Stimulated activated CD8-positive, alpha-beta memory T cell treated with anti-CD3 and anti-CD28 coated beads, Interleukin-15, amount 100 ng/mL, for 4 hours (primary cell): ENCODE measurements at places on chromosomes 5 and 9.

DNA sequence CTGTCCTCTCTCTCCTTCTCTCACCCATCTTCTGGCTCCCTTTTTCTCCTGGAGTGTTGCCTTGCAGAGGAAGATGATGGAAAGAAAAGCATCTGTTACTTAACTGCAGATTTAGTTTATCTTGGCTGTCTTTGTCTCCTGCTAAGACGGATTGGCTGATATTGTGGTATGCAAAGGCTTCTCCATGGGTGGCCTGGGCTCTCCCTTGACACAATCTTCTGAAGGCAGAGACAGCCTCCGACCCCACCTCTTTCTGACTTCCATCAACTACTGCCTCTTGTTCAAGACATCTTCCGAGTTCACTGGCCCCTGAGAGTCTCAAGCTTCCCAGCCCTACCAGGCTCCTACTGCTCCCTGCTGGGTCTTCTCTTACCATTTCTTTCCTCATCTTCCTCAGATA, 403.7 kb downstream of the LRRC70 start:
- no peak for DNase-seq

DNA sequence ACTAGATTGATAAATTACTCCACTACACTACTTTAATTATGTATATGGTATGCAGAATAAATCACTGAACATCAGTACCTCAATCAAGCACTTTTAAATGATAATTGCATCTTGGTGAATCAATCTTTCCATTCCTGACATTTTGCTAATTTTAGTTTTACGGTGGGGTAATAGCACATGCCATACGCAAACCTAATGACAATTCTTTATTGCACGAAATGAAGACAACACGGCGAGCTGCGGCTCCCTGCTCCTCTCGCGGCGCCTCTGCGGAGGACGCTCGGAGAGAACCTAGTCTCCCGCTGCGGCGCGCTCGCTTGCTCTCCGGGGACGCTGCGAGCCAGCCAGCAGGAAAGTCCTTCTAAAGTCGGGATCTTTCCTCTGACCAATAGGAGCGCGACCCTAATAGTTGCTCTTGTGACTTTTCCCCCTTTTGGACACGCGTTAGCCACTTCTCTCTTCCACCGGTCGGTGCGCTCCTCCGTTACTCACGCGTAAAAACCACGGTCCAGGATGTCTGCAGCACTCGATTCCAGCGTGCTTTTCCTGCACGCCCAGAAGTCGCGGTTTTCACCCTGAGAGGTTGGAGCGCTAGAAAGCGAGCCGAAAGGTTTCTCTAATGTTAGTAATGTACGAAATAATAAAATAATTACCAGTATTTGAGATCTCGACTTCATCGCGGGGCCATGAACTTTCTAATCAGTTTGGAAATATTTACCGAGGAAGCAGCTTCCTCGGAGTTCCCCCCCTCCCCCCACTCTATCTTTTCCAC, 1.0 kb upstream of the MEF2C start:
- no peak for DNase-seq

GRCh38 chr5:133453831-133454230, 158.5 kb downstream of the FSTL4 start:
- no peak for DNase-seq

GRCh38 chr5:82374637-82375036, 96.5 kb upstream of the RPS23 start:
- DNase-seq: no peak

DNA sequence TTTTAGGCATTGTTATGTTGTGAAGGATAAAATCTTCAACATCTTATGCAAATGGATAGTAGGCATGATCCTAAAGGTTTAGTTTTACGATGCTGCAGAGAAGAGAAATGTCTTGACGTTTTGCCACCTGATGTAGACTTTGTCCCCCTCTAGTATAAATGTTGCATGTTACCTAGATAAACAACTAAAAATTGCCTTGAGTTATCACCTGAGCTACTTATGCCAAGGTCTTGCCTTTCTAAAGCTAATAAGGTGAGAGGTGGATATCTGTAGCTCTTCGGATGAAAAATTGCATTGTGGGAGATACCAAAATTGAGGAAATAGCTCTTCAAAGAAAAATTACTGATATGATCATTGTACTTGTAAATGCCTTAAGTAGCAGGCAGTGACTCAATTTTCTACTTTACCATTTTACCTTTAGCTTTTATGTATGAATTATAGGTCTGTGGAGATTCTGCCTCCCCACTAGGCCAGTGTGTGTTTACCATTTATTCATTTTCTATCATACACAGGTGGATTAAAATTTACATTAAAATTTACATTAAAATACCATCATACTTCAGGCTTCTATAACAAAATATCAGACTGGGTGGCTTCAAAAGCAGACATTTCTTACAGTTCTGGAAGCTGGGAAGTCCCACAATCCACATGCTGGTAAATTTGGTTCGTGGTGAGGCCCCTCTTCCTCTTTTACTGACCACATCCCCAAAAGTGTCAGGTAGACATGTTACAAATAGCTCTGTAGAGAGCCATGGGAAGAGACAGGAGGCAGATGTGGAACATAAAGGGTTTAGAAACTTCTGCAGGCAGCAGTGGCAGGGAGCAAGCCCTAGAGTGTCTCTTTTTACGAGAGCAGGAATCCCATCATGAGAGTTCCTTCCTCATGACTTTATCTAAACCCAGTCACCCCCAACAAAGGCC, 100.7 kb upstream of the ERBIN start:
- no peak for DNase-seq

GRCh38 chr9:33852216-33852826, 35.4 kb downstream of the UBE2R2 start:
- DNase-seq: peak; percentile 22

GRCh38 chr5:52626312-52626711, 161.4 kb upstream of the ITGA1 start:
- no peak for DNase-seq

DNA sequence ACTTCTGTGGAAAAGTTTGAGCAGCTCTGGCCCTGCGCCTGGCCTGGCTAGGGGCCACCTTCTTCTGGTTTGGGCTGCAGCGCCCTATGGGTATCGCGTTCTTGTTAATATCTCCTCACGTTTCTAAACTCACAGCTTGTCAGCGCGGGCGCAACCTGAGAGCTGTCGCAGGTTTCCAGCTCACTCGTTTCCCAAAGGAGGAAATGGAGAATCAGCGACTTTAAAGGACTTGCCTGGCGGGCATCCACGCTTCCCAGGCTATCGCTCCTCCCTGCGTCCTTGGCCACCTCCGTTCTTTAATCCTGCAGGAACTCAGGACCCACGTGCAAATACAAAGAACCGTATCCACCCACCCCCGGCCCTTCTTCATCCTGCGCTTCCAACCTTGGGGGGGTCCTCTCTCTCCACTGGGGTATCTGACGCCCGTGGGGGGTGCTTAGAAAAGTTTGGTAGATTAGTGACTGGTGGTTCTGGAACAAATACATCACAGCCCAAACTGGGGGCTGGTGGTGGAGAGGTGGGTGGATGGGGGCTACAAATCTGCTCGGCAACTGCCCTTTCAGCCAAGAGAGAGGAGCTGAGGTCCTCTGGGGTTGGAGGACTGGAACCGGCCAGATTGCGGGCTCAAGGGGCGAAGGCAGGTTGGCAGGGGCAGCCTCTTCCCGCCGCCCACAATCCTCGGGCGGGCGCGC, 578 bp upstream of the PSAT1 start:
- no peak for DNase-seq

DNA sequence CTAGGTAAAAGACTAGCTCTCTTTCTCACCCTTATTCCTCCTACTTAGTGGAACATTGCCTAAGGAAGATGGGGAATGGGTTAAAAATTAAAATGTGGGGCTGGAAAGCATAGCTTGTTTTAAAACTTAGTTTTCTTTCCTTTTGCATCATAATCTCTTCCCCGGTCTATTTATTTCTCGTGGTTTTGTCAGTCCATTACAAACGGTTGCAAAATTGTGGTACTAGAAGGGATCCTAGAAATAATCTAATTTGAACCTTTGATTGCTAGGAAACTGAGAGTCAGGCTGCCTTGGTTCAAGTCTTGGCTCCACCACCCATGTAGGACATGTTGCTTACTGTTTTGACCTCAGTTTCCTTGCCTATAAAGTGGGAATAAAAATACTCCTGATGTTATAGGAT, 1.3 kb downstream of the IL31RA start:
- no peak for DNase-seq

DNA sequence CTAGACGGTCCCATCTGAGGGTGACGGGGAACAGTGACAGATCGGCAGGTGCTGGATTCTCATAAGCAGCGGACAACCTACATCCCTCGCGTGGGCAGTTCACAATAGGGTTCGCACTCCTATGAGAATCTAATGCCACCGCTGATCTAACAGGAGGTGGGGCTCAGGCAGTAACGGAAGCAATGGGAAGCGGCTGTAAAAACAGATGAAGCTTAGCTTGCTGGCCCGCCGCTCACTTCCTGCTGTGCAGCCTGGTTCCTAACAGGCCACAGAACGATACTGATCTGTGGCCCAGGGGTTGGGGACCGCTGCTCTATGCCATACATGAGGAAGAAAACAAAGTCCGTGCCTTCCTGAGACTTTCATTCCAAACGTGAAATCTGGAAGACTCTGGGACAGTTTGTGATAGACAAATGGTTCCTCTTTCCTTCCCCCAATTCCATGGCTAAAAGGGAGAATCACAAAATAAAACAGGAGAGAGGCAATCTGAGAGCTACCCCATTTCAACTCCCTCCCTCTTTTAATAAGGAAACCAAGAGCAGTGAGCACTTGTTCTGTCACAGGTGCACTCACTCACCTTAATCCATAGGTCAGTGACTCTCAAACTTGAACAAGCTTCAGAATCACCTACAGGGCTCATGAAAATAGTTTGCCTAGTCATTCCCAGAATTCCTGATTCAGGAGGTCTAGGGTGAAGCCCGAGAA, 12.1 kb downstream of the PDCL start:
- DNase-seq: peak; percentile 1

DNA sequence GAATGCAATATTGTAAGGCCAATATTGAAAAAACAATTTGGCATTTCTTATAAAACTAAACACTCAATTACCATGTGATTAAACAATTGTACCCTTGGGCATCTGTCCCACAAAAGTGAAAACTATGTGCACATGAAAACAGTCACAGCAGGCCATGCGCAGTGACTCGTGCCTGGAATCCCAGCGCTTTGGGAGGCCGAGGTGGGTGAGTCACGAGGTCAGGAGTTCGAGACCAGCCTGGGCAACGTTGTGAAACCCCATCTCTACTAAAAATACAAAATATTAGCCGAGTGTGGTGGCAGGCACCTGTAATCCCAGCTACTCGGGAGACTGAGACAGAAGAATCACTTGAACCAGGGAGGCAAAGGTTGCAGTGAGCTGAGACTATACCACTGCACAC, 343.7 kb downstream of the DMRTA1 start:
- DNase-seq: no peak

DNA sequence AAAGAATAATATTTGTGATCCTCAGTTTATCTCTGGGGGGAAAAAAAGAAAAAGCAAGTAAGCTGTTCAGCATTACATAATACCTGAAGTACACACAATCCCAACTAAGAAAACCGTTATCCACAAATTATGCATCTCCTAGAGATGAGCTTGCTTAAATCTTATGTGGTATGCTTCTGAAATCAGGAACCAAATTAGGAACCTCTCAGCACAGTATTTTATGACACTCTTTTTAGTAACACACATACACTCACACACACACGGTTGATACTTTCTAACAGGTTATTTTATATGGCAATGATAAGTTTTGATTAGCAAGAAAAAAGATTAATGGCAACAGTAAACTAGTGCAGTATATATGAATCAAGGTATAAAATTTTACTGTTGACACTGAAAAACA, 1.2 kb upstream of the ZNF510 start:
- DNase-seq: no peak

DNA sequence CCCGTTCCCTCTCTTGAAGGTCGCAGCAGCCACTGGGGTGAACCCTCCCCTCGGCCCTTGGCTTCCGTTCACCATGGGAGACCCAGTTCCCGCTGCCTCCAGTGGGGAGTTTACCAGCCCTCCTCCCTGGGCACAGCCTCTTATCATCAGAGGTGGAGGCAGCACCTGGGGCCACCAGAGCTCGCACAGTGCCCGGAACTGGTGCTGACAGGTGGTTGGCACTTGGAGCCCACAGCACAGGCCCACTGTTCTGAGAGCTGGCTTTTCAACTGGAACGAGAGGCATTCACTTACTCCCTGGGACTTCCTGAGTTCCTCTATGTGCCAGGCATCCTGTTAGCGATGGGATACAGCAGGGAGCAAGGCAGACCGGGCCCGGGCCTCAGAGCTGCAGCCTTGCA, 106.8 kb upstream of the FCN2 start:
- DNase-seq: no peak

DNA sequence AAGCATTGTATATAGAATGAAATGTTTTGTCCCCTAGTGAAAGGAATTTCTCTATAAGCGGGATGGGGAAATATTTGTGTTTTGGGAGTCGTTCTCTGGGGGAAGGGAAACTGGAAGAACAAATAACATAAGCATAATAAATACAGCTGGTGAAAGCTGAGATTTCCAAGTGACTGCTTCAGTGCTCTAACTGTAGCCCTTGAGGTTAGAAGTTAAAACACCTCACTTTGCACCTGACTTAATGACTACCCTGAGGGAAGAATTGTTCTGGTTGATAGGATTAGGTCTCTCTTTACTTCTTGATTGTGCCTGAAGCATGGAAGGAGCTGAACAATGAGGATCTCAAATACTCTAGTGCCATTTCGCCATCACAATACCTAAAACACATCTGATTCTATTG, 307.4 kb downstream of the MAN2A1 start:
- no peak for DNase-seq

- DNase-seq: no peak
Observed at GRCh38 chr5:127133071-127133470, 59.8 kb upstream of the C5orf63 start.

GRCh38 chr9:77015327-77016048, 4.0 kb upstream of the FOXB2 start:
- DNase-seq: no peak

DNA sequence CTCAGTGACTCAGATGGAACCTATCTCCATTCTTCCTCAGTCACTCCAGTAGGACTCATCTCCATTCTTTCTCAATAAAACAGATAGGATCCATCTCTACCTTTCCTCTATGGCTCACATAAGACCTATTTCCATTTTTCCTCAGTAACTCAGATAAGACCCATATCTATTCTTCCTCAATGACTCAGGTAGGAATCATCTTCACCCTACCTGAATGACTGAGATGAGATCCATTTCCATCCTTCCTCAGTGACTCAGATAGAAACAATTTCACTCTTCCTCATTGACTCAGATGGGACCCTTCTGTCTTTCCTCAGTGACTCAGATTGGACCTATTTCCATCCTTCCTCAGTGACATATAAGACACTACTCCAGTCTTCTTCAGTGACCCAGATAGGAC, 165.1 kb downstream of the FBXO4 start:
- DNase-seq: no peak

DNA sequence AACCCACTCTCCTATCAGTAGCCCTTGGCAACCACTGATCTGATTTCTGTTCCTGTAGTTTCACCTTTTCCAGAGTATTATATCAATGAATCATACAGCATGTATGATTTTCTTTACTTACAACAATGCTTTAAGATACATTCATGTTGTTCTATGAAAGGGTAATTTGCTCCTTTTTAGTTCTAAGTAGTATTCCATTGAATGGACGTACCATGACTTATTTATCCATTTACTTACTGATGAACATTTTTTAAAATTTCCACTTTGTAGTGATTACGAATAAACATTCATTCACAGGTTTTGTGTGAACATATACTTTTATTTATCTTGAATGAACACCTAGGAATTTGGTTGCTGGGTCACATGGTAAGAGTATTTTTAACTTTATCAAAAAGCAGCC, 620.8 kb downstream of the HTR1A start:
- DNase-seq: no peak

- no peak for DNase-seq
Observed at GRCh38 chr9:17847908-17848307, 269.0 kb downstream of the SH3GL2 start.
